Neuronal stem cell (in vitro differentiated cells): ENCODE measurements at places on chromosomes 5 and 9.

GRCh38 chr9:17021387-17021970, 113.4 kb upstream of the CNTLN start:
- no peak for DNase-seq

DNA sequence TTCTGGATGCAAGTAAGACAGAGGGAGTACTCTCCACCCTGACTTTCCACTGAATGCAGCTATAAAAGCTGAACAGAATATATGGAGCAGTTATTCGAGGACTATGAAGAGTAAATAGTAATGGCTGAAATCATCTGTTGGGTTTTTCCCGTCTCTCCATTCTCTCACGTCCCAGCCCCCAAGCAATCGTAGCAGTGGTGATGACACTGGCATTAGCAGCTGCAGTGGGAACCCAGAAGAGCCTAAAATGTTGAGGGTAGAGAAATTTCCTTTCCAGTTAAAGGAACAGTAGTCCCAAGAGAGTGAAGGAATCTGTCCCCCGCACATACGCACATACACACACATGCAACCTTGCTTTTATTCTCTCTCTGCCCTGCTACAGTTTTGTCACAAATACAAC, 33.2 kb downstream of the MED27 start:
- no peak for DNase-seq

- DNase-seq = no peak
Measured at GRCh38 chr9:109463924-109464625, 34.0 kb downstream of the PTPN3 start.

DNA sequence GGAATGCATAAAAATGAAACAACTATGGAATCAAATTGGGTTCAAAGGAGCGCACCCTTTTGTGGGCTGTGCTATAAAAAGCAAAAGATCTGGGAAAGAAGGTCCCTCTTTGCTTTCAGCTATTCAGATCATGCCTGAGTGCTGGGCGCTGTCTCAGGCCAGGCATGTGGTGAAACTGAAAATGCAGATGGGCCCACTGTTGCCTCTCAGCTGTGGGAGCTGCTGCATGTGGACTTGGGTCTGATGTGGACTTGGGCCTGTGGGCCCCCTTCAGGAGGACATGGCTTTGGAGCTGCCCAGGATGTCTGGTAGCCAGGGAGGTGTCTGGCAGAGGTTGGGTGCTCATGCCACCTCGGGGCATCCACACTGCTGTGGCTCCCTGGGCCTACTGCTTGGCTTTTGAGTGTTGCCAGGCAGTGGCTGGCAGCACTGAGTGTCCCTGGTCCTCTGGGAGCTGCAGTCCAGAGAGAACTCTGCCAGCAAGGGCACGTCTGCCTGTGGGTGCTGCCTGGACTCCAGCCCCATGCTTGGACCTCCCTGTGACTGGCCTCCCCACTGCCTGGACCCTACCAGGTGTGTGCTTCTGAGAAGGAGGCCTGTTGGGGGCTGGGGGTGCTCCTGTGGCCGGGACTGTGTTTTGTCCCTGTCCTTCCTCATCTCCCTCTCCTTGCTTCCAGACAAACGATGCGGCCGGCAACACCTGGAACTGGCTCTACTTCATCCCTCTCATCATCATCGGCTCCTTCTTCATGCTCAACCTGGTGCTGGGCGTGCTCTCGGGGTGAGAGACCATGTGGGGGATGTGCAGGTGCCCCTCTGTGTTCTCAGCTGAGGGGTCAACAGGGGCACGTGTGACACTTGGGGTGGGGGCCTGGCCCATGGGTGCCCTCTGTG, 74.3 kb downstream of the CACNA1B start:
- no peak for DNase-seq

DNA sequence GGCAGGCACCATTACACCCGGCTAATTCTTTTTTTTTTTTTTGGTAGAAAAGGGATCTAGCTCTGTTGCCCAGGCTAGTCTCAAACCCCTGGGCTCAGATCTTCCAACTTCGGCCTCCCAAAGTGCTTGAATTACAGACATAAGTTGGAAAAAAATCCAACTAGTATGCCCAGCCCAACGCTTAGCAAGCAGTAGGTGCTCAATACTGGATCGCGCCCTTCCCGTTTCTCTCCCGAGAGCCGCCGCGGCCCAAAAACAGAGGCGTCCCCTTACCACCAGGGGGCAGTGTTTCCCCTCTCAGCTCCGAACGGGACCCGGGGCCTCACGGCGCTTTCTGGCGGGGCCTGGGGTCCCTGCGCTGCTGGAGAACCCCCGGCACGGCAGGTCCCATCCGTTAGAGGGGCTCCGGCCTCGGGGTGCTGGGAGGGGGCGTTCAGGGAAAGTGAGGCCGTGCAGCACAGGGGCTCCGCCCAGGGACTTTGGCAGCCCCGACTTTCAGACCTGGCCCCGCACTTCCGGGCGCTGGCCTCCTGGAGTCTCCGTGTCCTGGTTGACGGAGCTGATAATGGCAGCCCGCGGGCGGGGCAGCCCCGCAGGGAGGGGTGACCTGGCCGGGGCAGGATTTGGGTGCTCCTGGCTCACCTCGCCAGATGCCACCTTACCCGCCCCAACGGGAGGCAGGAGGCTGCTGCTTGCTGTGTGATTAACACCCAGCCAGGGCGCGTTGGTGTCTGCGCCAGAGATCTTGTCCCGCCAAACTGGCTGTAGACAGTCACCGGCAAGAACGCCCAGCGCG, 15.2 kb downstream of the PTGES start:
- DNase-seq = peak; percentile 87

DNA sequence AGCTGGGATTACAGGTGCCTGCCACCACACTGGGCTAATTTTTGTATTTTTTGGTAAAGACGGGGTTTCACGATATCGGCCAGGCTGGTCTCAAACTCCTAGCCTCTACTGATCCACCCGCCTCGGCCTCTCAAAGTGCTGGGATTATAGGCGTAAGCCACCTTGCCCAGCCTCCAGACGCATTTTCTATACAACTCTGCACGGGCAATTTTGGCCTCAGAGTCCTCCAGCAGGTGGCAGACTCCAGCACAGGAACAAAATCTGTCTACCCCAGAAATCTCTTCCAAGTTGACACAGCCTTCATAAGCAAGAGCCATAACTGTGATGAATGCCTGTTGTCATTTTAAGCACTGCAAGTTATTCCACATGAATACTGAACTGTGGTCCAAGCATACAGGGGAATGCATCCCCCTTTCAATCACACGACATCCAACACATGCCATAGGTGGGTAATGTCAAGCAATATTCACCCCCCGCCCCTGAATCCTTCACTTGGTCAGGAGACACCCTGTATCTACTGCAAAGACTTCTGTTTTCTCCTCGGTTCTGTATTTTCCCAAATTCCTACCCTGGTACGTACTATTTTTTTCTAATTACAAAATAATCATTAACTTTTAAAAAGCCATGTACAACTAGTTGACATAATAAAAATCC, 50.8 kb downstream of the ALDH7A1 start:
- DNase-seq = no peak

- DNase-seq = no peak
Measured at GRCh38 chr5:122421374-122422079, 109.5 kb downstream of the SNCAIP start.
